Stimulated activated CD8-positive, alpha-beta memory T cell treated with anti-CD3 and anti-CD28 coated beads, Interleukin-7, amount 100 ng/mL, for 1 hour (primary cell): ENCODE measurements at places on chromosomes 13 and 19.

- no peak for DNase-seq
Observed at GRCh38 chr13:106440866-106441265, 94.6 kb downstream of the EFNB2 start.

GRCh38 chr19:2077398-2077797 lies 18.7 kb downstream of the MOB3A start:
- no peak for DNase-seq

DNA sequence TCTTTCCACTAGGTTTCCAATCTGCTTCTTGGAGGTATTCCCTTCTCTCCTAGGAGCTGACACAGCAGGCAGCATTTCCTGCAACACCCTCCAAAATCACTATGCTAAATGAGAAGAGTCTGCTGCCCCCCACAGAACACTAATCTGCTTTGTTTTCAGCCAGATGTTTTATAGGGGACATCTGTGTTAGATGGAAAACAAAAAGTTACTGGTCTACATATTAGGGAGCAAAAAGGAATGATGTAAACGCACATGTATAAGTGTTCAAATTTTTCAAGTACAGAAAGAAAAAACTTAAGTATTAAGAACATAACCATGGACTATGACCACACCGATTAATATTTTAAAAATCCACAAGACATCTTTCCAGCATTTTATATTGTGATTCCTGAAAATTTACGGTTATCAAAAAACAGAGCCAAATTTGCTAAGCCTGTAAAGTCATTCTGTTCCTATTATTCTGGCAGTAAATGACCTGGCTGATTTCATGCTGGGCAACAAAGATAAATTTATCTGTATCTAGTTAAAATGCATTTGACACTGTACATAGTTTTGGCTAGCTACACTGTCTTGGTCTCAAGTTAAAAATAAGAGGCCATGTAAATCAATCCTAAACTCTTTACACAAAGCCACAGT lies 63.3 kb downstream of the DCLK1 start:
- no peak for DNase-seq

DNA sequence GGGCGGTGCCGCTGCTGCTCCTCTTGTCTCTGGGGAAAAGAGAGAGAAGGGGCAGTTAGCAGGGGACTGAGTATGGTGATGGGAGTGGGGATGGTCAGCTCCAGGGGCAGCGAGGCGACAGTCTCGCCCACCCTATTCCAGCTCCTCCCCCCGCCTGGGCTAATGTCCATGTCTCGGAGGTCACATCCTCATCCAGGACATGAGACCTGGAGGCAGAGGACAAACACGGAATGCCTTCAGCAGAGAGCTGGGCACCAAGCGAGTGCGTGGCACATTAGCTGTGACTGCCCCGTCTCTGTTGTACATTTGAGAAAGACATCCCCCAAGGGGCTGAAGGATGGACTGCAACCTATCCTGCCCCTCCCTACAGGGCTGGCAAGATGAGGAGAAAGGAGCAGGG lies 9.1 kb downstream of the BBC3 start:
- DNase-seq, result no peak

GRCh38 chr19:7766535-7766934 lies 3.5 kb downstream of the CLEC4M start:
- DNase-seq, result no peak

DNA sequence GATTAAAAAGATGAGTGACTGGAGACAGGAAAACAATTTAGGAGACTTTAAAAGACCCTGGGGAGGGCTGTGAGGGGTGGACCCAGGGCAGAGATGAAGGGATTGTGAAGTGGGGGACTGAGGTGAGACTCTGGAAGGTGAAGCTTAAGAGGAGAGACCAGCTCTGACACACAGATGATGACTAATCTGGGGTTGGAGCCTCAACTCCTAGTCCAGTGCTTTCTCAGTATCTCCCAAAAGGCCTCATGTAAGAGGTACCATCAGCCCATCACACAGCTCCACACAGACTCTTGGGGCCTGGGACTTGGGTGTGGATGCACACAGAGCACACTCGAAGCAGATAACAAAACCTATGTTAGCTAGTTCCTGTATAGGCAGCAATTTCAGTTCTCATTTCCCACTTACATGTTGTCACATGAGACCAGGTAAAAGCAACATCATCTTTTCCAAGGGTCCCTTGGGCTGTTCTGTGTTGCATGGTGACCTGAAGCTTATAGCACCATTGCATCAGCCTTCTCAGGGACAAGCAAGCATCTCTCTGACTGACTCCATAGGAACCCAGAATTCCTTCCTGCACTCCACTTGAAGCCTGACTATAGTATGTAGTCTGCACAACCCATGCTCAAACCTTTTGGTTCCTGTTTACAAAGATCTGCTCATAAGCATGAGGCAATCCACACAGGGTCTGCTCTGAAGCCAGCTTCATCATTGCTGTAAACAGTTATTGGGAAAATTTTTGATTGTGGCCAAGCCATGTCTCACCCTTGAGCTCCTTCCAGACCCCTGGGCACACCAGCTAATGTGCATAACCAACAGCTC lies 88.6 kb upstream of the MYCBP2 start:
- DNase-seq, result no peak

DNA sequence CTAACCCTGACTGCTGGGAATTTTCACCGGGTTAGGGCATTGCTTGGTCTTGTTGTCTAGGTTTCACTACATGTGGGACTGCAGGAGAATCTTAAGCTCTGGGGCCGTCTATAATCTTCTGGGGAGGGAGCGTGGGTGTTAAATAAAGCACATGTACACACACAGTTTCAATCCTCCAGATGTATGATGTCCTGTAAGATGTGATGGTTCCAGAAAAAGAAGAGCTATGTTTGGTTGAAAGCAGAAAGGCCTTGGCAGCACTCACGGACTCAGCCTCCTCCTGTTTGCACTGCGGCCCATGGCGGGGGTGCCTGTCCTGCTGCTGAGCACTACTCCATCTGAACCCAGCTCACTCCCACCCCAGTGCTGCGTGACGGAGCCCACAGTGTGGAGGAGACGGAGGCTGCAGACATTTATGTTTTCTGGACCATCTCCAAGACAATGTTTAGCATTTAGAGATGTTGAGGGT lies 343.5 kb downstream of the TEX29 start:
- DNase-seq, result no peak

- no peak for DNase-seq
Observed at GRCh38 chr13:33206425-33206824, 79.1 kb downstream of the STARD13 start.

GRCh38 chr13:36783890-36784289 lies 35.1 kb upstream of the RFXAP start:
- no peak for DNase-seq

DNA sequence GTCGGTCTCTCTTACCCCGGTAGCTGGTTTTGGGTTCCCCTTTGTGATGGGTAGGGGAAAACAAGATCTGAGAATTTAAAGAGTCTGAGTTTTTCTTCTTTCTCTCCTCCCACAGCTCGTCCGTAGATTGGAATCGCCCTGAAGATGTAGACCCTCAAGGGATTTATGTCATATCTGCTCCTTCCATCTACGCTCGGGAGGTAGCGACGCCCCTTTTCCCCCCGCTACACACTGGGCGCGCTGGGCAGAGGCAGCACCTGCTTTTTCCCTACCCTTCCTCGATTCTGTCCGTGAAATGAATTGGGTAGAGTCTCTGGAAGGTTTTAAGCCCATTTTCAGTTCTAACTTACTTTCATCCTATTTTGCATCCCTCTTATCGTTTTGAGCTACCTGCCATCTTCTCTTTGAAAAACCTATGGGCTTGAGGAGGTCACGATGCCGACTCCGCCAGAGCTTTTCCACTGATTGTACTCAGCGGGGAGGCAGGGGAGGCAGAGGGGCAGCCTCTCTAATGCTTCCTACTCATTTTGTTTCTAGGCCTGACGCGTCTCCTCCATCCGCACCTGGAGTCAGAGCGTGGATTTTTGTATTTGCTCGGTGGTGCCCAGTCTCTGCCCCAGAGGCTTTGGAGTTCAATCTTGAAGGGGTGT lies 7.1 kb upstream of the SELENOV start:
- DNase-seq, result no peak

GRCh38 chr13:58955546-58956385 lies 1208.0 kb downstream of the DIAPH3 start:
- DNase-seq, result no peak

DNA sequence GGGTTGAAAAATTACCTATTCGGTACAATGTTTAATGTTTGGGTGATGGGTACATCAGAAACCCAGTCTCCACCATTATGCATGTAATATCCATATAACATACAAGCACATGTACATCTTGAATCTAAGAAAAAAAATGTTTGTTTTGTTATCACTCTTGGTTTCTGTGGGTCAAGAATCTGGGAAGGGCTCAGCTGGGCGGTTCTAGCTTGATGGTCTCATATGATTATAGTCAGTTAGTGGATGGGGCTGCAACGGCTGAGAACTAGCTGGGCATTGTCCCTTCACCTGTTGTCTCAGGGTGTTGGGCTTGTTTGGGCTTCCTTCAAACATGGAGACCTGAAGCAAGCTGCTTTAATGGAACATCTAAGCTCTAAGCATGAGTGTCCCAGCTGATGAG lies 4.7 kb downstream of the ADGRE3 start:
- no peak for DNase-seq

DNA sequence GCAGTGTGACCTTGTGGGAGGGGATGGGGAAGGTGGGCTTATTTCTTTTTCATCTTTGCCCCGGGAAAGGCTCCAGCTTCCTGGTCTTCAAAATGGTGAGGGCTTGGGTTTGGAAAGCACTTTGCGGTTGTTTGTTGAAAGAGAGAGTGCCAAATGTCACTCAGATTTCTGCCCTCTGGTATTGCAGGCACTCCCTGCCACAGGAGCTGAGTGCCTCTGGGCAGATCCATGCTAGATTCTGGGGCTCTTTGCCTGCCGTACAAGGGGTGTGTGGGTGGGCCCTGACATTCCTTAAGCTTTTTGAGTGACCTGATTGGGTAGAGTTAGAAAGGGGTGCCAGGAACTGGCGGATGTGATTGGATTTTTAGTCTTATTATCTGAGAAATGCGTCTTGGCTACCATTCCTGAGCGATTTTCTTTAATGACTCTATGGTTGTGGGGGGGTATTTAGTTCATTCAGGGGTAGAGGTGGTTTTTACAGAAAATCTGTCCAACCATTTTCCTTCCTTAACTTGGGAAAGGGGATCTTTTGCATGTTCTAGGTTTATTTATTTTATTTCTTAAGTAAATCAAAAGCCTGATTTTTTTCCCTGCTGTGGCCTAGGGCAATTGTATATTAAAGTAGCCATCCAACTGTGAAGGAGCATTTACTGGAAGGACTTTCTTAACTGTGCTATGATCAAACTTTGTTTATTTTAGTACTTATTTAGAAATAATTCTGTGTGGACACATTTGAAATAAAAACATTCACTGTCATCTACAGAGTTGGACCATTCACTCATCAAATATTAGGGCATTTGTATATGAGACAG lies 3.2 kb downstream of the ARHGAP35 start:
- DNase-seq, result no peak

GRCh38 chr13:112716841-112717520 lies 27.1 kb downstream of the ATP11A start:
- no peak for DNase-seq

DNA sequence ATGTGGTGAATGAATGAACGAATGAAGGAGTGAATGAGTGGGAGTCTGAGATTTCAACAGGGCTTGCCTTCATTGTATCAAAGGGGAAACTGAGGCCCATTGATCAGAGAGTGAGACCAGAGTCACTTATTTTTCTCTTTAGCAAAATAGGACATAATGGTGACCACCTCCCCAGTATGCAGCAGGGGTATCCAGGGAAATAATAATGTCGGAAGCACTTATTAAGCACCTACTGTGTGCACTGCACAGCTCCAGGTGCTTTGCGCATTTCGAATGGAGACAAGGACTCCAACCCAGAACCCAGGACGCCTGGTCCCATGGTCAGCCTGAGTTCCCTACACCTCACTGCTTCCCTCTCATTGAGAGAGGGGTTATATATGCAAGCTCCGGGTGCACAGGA lies 26.8 kb upstream of the SEMA6B start:
- no peak for DNase-seq

DNA sequence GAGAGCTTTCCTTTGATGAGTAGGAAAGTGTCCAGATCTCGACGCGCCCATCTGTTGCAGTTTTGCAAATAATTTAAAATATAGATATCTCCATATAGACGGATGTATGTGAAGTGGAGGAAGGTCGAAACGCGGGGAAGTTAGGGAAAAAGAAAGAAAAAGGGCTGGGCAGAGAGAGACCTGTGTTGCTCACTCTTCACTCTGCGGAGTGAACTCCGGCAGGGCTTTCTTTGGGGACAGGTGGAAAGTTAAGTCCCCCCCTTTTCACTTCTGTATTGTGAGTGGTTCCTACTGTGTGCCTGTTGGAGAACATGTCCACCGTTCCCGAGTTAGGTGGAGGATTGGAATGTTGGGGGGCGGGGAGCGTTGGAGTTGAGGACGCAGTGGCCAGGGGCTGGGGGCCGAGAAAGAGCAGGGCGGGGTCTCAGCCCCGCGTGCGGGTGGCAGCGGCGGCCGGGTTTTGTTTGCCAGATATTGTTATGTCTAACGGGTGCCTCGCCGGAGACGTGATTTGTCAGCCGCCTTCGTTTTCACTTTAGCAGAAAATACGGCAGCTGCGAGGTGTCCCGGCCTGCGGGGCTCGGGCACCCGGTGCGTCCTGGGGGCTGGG lies 145.1 kb upstream of the ZNF536 start:
- DNase-seq, result no peak
